ENCODE measurements at places on chromosomes 12 and 14. TPM values are rescaled to one million over a fixed set of nuclear protein-coding genes. Genes with fewer than 3 reads are reported as not detected.

- DNase-seq: no peak
These were observed 121.1 kb downstream of the CAND1 start for GRCh38 chr12:67390273-67390672.

GRCh38 chr14:70888681-70889175 lies 18.5 kb upstream of the PCNX1 start:
- peak; percentile 22 for DNase-seq

DNA sequence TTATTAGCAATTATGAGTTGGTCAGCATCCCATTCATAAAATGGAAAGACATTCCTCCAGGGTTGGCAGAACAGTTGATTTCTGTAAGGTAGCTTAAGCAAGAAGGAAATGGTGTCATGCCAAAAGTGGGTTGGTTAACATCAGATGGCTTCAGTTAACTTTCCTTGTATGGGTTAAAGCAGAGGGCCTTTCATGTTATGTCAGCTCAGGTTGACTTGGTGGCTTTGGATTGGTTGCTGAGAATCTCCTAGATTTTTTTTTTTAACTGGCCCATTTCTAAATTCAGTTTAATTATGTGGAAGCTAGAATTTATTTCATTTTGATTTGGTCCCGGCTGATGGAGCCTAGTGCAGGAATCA lies 87.8 kb downstream of the BBS10 start:
- no peak for DNase-seq

- DNase-seq: no peak
These were observed 41.2 kb downstream of the TMEM132D start for GRCh38 chr12:129862561-129863175.

GRCh38 chr12:79645235-79645630 lies 45.5 kb downstream of the PAWR start:
- DNase-seq: peak; percentile 33

GRCh38 chr12:27199638-27200300 lies 44.3 kb upstream of the STK38L start:
- DNase-seq: no peak

DNA sequence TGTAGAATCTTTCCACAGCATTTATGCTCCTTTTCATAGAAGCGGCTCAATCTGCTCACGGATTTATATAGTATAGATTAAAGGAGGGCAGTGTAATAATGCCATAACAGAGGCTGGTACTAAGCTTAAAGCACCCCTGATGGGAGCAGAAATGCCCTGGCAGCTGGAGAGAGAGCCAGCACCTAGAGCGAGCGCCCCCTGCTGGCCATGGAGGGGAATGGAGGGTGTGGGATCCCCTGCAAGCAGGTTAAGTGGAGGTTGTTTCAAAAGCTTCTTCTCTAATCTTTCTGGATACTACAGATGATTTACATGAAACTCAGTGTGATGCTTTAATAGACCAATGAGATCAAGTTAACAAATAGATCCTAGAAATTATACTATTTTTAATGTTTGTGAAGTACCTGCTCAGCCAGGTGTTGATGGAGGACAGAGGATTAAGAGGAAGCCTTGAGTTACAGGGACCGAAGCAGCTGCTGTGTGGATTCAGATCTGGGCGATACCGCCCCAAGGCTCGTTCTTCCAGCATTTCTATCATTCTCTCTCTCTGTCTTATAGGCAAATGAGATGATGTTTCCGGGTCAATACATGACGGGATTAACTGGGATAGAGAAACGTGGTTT lies 1519.3 kb upstream of the TMEM132C start:
- DNase-seq: peak; percentile 33

- DNase-seq: peak; percentile 45
These were observed 19.5 kb downstream of the ANO6 start for GRCh38 chr12:45235087-45236025.

GRCh38 chr12:56998316-56998715 lies 8.0 kb downstream of the ZBTB39 start:
- no peak for DNase-seq

DNA sequence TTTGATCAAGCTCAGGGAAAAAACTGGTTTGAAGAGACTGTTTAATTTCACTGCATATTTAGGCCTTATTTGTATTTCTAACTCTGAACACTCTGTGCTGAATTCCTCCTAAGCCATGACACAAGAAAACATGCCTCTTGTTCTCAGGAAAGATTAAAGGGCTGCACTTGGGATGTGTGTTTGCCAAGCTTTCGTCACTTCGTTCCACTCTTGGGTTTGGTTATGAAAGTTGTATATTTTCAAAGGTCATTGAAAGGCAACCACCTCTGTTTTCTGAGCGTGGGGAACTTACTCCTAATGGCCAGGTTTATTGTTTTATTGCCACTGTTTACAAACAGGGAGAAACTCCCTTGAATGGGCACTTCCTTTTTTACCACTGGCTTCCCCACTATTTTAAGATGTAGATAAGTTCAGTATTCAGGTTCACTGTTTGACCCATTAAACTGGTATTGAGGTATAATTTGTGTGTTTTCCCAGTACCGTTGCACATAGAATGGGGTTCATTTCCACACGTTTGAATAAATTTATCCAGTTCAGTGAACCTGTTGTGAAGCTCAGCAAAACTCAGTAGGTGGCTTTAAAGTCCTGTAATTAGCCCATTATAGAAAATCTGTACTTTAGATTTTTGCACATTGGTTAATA lies 65.3 kb downstream of the NKX2-1 start:
- DNase-seq: no peak

- DNase-seq: no peak
These were observed 24.5 kb downstream of the CDKN1B start for GRCh38 chr12:12741660-12742059.

DNA sequence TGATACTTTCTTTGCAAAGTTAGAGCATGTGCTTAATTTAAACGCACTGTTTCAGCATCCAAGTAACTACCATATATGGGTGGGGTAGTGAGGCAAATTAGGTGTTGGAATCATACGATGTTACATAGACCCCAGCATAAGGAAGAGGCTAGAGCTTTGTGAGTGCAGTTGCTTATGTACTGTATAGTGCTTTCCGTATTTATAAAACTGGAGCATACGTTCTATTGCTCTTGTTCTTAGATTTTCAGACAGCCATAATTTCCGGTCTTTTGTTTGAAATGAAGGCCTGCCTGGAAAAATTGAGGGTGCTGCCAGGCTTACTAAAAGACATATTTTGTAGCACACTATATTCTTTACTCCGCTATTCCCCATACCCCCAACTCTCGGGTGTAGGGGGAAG lies 335.7 kb downstream of the FOXG1 start:
- no peak for DNase-seq

DNA sequence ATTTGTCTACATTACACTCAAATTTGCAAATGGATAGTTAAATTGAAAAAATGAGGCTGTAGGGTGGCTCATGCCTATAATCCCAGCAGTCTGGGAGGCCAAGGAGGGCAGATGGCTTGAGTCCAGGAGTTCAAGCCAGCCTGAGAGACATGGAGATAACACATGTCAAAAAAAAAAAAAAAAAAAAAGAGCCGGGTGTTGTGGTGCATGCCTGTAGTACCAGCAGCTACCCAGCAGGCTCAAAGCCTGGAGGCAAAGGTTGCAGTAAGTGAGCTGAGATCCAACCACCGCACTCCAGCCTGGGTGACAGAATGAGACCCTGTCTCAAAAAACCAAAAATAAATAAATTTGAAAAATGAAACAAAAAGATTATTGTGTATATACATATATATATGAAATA lies 119.9 kb upstream of the MGAT4C start:
- no peak for DNase-seq

DNA sequence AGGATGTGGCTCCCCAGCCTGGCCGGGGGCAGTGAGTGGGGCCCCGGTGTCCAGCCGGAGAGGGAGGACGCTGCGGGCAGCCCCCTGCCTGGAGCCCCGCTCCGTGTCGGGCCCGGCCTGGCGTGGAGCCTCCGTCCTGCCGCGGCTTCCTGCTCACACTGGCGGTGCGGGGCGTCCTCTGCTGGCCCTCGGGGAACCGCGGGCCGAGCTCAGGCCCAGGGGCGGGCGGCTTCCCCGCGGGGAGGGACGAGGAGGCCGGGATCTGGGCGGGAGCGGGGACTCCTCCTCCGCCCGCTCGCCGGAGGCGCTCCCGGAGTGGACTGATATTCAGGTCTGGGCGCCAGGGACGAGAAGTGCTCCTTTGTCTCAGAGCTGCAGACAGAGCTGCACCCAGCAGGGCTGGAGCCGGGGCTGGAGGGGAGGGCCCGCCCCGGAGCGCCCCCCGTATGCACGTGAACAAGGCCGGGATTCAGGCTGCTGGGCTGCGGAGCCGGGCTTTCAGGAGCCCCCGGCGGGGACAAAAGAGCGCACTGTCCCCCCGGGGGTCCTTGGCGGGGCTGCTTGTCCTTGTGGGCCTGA lies 2.2 kb downstream of the MMP17 start:
- DNase-seq: peak; percentile 68

- DNase-seq: no peak
These were observed 12.3 kb upstream of the PDE3A start for GRCh38 chr12:20356048-20356447.

DNA sequence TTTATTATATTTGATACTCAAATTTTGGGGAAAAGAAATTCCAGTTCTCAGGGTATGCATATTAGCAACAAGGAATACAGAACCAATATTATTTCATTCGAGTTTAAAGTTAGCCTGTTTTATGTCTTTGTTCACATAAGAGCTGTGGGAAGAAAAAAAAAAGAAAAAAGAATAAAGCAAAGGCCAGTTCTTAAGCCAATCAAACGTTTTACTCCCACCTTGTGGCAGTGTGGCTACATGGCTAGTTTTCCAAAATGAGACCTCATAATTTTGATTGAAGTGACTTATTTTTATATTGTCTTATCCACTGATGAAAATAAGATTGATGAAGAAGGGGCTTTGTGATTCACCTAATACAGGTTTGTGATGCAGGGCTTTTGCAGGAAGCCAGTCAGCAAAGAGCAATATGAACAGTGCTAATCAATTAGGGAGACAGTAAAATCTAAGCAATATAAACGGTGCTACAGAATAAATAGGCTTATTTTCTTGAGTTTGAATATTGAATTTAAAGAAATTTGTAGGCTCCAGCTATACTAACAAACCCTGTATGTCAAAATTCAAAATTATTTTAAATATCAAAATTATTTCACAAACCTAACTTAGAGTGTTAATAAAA lies 624.1 kb upstream of the FOXG1 start:
- peak; percentile 4 for DNase-seq

DNA sequence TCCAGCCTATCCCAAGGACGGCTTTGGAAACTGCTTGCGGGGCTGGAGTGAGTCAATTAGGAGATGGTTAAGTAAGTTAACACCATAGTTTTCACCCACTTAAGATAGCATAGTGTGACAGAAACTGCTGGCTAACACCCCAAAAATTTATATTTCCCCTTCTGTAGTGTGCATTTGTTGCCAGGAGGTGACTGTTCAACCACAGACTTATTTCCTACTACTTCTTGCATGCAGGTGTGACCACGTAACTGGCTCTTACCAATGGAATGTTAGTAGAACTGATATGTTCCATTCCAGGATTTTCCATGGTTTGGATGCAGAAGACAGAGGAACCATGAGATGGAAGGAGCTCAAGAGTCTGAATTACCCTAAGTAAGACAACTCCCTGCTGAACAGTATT lies 52.9 kb upstream of the SLC35F4 start:
- DNase-seq: no peak

GRCh38 chr14:46245276-46245675 lies 406.3 kb downstream of the RPL10L start:
- no peak for DNase-seq

GRCh38 chr14:64806862-64807495 lies 72.7 kb downstream of the SPTB start:
- DNase-seq: no peak

GRCh38 chr14:77185093-77185465 lies 3.5 kb downstream of the TMEM63C start:
- no peak for DNase-seq

DNA sequence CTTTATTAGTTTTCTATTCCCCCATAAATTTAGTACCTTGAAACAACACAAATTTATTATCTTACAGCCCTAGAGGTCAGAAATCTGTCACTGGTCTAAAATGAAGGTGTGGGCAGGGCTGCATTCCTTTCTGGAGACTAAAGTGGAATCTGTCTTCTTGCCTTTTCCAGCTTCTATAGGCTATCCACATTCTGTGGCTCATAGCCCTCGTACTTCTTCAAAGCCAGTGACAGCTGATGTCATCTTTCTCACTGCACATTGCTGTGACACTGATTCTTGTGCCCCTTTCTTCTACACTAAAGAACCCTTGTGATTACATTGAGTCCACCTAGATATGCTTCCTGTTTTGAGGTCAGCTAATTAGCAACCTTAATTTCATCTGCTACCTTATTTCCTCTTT lies 23.2 kb upstream of the DCN start:
- no peak for DNase-seq

DNA sequence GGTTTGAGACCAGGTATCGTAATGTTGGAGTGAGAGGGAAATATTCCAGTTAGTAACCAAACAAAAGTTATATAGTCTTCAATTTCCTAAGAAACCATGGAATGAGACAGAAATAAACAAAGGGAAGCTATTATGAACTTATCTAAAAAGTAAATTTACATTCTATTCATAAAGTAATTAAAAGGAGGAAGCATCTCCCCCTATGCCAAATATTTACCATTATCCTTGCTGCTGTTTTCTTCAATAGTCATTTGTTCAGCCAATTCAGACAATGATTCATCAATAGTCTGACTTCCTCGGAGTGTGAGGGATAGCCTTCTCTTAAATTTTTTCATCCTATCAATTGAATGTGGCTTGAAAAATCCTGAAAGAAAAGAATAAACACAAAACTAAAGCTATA lies 65.7 kb downstream of the CDK17 start:
- no peak for DNase-seq

- DNase-seq: peak; percentile 73
These were observed 1.1 kb downstream of the ARHGAP5 start for GRCh38 chr14:32078023-32078857.

Gene TC2N
- 25.8 TPM for polyA plus RNA-seq

Gene SERPINA4
- not detected for polyA plus RNA-seq

Gene STON2
- polyA plus RNA-seq: 3.7 TPM

Gene LMBR1L
- polyA plus RNA-seq: 27.6 TPM

Gene ANGEL1
- 2.7 TPM for polyA plus RNA-seq

Gene SPX
- not detected for polyA plus RNA-seq

Gene TBC1D30
- 4.7 TPM for polyA plus RNA-seq

Gene PPP1R36
- 1.6 TPM for polyA plus RNA-seq

Gene HOXC10
- not detected for polyA plus RNA-seq

Gene C14orf39
- not detected for polyA plus RNA-seq
